CD4-positive, alpha-beta T cell treated with Interleukin-15 for 4 hours (primary cell): ENCODE measurements at places on chromosomes 12 and 14.
A peak's percentile ranks its signal among the peaks of the same experiment; 100 is the strongest.

- no peak for DNase-seq
These were observed 86.3 kb downstream of the DCAF5 start for GRCh38 chr14:69066396-69067171.

DNA sequence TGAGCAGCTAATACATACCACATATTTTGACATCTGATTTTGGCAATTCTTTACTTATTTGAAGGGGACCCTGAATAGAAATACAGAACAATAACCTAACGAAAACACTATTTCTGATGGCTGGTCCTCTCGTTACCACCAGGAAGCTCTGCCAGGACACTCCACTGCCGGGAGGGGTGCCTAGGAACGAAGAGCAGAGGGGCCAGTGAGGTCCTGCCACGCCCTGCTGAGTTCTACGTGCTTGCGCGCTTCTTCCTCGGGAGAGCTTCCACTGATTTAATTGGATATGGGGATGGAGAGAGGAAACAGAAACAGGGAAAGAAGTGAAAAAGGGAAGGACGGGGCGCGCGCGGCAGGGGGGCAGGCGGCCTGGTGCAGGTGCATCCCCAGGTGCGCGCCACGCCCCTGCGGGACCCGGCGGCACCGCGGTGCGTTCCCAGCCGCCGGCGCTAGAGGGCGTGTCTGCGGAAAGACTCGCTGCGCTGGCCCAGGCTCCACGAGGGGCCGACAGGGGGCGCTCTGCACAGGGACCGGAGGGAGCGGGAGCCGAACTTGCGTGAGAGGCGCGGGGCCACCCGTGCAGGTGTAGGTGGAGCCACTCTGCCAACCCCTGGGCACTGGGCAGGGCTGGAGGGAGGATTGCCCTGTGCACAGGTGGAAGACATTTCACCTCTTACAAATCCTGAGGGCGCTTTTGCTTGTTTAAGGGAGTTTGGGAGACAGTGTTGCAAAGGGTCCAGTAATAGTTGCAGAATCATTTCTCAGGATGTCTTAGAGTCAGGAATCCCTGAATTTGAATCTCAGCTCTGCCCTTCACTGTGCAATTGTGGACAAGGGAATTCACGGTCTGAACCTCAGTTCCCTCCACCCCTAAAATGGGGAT is 986.3 kb upstream of the TMEM132C start:
- peak; percentile 34 for DNase-seq

DNA sequence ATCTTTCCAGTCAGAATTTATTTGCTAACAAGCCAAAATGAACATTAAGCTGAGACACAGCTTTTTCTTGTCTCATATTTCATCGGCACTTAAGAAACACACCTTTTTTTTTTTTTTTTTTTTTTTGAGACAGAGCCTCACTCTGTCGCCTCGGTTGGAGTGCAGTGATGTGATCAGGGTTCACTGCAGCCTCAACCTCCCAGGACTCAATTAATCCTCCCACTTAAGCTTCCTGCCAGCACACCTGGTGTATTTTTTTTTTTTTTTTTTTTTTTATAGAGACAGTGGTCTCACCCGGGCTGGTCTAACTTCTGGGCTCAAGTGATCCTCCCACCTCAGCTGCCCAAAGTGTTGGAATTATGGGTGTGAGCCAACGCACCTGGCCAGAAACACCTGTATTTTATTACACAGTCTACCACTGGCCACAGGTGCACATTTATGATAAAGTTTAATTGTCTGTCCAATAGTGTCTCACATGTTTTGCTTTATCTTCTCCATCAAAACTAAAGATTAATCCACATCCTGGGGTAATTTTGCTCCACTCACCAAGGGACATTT is 62.7 kb downstream of the C2CD5 start:
- no peak for DNase-seq

DNA sequence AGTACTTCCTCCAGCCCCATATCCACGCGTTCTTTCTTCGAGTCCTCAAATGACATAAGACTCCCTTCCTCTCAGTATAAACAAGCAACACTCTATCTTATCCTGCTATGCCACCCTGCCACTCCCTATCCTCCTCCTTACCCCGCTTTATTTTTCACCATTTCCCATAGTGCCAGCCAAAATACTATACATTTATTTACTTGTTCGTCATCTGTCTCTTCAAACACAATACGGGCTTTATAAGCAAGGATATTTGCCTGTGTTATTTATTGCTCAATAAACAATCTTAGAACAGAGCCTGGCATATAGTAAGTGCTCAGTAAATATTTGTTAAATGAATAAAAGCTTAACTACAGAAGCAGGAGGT is 444.9 kb downstream of the EGLN3 start:
- no peak for DNase-seq

DNA sequence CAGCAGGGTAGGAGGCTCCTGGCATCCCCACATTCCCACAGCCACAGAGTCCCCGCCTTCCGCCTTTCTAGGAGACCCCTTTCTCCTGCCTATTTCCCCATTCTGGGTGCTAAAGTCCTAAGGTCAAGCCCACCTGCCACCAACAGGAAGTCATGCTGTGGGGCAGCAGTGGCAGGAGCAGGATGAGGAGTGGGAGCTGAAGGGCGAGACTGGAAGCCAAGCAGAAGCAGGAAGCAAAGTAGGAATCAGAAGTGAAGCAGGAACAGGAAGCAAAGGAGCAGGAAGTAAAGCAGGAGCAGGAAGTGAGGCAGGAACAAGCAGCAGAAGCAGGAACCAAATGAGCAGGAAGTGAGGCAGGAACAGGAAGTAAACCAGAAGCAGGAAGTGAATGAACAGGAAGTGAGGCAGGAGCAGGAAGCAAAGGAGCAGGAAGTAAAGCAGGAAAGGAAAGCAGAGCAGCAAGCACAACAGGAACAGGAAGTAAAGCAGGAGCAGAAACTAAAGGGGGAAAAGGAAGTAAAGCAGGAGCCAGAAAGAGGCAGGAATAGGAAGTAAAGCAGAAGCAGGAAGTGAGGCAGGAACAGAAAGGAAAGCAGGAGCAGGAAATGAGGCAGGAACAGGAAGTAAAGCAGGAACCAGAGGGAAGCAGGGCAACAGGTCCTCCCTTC is 38.3 kb upstream of the RIMBP2 start:
- DNase-seq = no peak

- no peak for DNase-seq
These were observed 265.5 kb downstream of the SEC23A start for GRCh38 chr14:38837343-38838048.

DNA sequence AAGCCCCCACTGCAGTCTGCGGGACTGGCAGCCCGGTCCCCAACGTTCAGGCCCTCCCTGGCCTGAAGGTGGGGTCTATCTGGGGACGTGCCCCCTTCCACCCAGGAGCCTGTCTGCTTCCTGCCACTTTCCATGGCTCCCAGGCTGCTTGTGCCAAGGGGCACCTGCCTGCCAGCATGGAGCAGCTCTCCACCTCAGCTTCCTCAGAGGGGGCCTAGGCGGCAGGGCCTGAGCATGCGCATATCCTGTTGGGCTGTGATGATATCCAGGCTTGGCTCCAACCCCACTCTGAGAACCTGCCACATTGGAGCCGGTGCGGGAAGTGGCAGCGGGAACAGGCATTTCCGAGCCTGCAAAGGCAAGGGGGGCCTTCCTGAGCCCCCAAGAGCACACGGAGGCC is 57.4 kb downstream of the FUT8 start:
- DNase-seq = no peak

DNA sequence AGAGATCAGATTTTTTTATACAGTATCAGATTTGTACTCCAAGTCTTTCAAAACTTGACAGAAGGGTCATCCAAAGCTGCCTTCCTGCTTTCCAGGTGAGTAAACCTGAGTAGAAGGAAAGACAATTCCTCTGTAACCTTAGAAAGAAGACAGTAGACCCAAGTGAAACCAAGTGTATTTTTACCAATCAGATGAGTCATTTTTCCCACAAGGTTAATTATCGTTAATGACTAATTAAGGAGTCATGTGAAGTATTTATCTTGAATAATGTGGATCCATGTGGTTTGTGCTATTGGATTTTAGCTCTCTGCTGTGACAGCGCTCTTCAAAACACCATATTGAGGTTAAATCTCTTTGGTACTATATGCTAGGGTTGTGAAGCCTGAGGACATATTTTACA is 74.0 kb upstream of the PELI2 start:
- no peak for DNase-seq

GRCh38 chr14:64400829-64401459 is 12.8 kb downstream of the MTHFD1 start:
- DNase-seq = no peak

- DNase-seq = no peak
These were observed 193.2 kb downstream of the CHST11 start for GRCh38 chr12:104649921-104650320.
